ENCODE measurements at places on chromosomes 3 and 15.

- DNase-seq: no peak
Measured at GRCh38 chr3:194573680-194574437, 59.4 kb downstream of the TMEM44 start.

- no peak for DNase-seq
Measured at GRCh38 chr3:194348354-194348753, 2.8 kb downstream of the CPN2 start.

DNA sequence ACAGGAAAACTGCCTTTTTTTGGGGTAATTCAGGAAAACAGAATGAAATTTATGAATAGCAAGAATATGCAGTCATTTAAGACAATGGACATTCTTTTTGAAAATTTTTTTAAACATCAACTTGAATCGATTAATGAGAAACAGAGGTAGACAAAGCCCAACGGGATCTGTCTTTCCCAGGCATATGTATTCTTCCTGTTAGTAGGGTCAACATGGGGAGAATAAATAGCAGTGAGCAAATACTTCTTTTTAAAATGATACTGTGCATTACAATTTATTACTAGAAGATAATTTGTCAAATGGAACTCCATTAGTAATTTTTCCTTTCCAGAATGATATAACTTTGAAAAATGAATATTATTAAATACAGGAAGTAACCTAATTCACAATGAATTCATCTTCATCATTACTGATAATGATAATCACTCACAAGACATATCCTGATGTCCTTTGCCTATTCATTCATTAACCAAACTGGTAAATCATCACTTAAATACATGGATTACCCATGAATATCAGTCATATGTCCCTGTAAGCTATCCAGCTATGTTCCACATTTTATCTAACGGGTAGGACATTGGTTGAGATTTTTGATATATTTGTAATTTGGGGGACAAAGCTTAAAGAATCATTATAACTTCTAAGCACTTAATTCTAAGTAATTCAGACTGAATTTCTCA is 209.2 kb upstream of the CDIN1 start:
- DNase-seq: no peak

DNA sequence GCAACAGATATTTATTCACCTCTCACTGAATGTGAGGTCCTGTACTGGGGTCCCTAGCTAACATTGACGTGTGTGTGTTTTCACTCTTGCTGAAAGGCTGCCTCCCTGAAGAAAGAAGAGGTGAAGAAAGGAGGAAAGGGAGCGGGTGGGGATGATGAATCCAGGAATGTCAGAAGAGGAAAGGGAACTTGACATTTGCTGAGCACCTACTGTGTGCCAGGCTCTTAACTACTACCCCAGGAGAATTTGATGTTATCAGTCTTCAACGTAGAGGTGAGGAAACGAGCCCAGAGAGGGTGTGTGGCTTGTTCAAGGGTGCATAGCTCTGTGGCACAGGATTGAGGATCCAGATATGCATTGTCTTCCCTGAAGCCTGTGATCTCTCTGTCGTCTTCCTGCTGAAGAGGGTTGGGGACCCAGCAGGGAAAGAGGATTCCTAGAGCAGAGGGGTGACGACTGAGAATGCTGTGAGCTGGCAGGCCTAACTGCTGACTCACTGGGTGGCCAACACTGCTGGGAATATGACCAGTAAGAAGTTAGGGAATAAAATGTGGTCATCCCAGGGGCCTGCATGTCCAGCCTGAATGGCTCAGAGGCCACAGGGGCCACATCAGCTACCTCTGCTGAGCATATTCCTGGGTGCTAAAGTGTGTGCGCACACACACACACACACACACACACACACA is 6.6 kb upstream of the ATP2B2 start:
- no peak for DNase-seq

GRCh38 chr15:25797035-25797434 is 66.1 kb downstream of the ATP10A start:
- DNase-seq: no peak

DNA sequence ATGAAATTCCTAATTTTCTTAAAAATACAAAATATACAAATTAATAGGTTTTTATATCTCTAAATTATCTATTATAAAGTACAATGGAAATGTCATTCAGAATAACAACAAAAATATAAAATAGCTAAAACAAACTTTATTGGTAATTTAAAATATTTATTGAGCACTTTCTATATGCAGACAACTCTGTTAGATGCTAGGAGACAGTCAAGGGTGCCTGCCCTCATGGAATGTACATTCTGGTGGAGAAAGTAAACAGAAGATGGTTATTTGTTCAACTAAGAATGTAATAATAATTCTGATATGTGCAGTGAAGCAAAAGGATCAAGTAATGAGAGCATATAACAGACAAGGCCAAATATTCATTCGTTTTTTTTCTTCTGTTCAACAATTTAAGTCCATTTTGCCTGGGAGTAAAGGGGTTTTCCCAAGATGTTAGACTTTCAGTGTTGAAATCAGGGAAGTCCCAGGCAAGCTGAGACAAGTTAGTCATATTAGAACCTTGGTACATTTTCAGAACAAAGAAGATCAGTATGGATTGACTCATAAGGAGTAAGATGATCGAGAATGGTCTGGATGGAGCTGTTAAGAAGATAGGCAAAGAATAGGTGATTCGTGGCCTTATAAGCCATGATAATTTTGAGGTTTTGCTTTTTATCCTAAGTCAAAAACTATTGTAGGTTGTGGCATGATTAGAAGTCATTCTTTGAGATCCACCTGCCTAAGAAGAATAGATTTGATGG is 150.2 kb upstream of the MLF1 start:
- peak; percentile 2 for DNase-seq

DNA sequence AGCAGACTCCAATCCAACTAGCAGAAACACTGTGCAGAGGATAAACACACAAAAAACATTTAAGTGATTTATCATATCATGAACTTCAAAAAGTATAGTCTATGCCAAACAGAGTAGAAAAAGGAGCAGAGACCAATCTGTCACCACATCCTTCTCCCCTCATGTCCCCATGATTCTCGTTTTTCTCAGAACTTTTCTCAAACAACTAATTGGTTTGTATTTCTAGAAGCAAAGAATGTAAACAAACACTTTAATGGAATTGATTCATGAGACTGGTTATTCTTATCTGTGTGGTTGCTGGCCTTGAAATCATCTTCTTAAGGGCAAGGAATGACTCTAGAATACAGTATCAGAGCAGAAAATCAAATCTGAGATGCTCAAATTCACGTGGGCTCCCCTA is 294.2 kb upstream of the THBS1 start:
- DNase-seq: no peak

GRCh38 chr3:30225021-30225420 is 381.4 kb upstream of the TGFBR2 start:
- DNase-seq: no peak
